ENCODE measurements at places on chromosomes 1 and 21. TPM values are rescaled to one million over a fixed set of nuclear protein-coding genes. Genes with fewer than 3 reads are reported as not detected.

Gene DMRTA2
- not detected for polyA plus RNA-seq

Gene OLIG2
- not detected for polyA plus RNA-seq

Gene RUNX3
- 16.5 TPM for polyA plus RNA-seq

Gene HNRNPCL4
- polyA plus RNA-seq = not detected

Gene HSD3B1
- polyA plus RNA-seq = not detected

Gene ATP1A2
- not detected for polyA plus RNA-seq

Gene JTB
- 339 TPM for polyA plus RNA-seq

Gene PDIK1L
- polyA plus RNA-seq = 5.9 TPM

Gene PSRC1
- polyA plus RNA-seq = not detected

Gene SLC25A24
- polyA plus RNA-seq = 21.5 TPM

Gene CLEC20A
- 25.0 TPM for polyA plus RNA-seq

All from naive B cell (primary cell).